Left ventricle myocardium superior (tissue), 1 donor: ENCODE measurements at places on chromosomes 12 and 14.

- no peak for DNase-seq
These were observed 10.0 kb downstream of the PGF start for GRCh38 chr14:74945261-74945851.

DNA sequence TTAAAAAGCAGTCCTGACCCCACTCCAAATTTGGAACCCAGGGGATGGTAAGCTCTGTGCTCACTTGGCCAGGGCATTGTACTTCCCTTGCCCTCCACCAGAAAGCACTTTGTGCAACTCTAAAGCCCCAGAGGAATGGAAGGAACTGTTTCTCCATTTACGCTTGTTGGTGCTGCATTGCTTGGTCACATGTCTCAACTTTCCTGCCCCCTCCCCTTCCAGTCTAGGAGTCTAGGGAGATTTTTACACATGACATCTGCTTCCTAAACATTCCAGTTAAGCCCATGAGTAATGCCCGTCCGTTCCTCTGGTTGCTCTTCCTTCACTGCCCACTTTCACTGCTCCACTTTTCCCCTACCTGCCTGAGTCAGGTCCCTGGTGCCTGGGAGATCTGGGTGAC is 92.6 kb upstream of the MAP1LC3B2 start:
- no peak for DNase-seq

GRCh38 chr12:89072294-89073026 is 279.8 kb downstream of the DUSP6 start:
- DNase-seq: no peak

GRCh38 chr12:45648070-45648469 is 81.4 kb upstream of the ARID2 start:
- DNase-seq: peak; percentile 54

GRCh38 chr14:24013654-24014514 is 25.2 kb downstream of the DHRS4L2 start:
- no peak for DNase-seq

- no peak for DNase-seq
These were observed 306.1 kb downstream of the DAD1 start for GRCh38 chr14:22282949-22283348.
